Stimulated activated CD8-positive, alpha-beta memory T cell treated with anti-CD3 and anti-CD28 coated beads, Interleukin-7, amount 100 ng/mL, for 24 hours (primary cell): ENCODE measurements at places on chromosomes 12 and 14.

DNA sequence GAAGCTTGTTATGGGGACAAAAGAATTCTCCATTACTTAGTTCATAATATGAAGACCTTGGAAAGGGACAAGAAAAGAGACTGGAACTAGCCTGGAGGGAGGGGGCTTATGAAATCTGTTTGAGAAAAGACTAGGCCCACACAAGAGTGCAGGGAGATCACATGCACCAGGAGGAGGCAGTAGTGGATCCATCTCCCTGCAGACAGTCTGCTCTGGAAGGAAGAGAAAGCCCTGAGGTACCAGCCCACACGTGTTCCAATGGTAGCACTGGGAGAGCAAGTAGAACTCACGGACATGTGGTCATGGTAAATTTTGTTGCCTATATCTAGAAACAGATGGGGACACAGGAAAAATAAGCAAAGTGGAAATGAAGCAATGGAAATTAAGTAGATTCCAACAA, 445.4 kb downstream of the SOX5 start:
- no peak for DNase-seq

GRCh38 chr14:81771651-81772275, 238.1 kb upstream of the SEL1L start:
- DNase-seq: no peak

DNA sequence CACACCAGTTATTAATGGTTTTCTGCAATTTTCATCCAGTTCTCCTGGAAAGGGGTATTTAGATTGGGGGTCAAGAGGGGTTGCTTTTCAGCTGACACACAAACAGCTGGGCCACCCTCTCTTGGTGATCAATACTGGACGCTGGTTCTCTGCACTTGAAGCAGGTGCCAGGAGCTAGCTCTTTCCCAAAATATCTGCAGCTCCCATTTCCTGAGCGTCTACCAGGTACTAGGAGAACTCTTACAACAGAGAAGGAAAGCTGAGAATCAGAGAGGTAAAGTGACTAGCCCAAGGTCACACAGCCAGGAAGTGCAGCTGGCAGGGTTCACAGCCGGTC, 1.2 kb downstream of the TESC start:
- DNase-seq: no peak

GRCh38 chr12:25280082-25280481, 29.4 kb upstream of the KRAS start:
- no peak for DNase-seq

- DNase-seq: no peak
Observed at GRCh38 chr14:64178814-64179213, 115.4 kb downstream of the ESR2 start.

GRCh38 chr14:102363182-102363943, 622 bp downstream of the TECPR2 start:
- peak; percentile 3 for DNase-seq
